MV-4-11 (cell line): ENCODE measurements at places on chromosomes 7 and 10.

DNA sequence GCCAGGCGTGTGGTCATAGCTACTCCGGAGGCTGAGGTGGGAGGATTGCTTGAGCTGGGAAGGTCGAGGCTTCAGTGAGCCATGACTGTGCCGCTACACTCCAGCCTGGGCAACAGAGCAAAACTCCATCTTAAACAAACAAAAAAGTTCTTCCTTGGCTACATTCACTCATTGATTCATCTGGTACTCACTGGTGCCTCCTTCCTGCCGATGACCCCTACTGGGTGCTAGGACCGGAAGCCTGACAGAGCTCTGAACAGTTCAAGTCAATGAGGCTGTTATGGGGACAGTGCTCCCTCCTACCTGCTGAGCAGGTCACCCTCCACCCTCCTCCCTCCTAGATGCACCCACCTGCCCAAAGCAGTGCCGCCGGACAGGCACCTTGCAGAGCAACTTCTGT is 4.9 kb downstream of the PCOLCE start:
- no peak for DNase-seq

DNA sequence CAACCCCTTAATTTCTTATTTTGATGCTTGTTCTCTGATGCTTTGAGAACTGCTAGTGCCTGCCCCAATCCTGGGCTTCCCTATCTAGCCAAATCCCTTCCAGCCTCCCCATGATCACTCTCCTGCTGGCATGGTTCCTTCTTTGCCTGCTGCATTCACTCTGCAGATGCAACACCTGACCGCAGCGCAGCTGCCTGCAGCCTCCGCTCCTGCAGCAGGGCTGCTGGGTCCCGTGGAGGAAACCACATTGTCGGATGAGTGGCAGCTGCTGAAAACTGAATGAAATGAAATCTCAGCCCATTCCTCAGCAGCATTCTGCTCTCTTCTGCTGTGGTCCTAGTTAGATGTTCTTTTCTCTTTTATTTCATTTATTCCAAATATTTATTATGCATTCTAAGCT is 320.3 kb downstream of the CCDC3 start:
- peak; percentile 17 for DNase-seq

- no peak for DNase-seq
Measured at GRCh38 chr10:81733542-81733941, 141.5 kb upstream of the NRG3 start.

DNA sequence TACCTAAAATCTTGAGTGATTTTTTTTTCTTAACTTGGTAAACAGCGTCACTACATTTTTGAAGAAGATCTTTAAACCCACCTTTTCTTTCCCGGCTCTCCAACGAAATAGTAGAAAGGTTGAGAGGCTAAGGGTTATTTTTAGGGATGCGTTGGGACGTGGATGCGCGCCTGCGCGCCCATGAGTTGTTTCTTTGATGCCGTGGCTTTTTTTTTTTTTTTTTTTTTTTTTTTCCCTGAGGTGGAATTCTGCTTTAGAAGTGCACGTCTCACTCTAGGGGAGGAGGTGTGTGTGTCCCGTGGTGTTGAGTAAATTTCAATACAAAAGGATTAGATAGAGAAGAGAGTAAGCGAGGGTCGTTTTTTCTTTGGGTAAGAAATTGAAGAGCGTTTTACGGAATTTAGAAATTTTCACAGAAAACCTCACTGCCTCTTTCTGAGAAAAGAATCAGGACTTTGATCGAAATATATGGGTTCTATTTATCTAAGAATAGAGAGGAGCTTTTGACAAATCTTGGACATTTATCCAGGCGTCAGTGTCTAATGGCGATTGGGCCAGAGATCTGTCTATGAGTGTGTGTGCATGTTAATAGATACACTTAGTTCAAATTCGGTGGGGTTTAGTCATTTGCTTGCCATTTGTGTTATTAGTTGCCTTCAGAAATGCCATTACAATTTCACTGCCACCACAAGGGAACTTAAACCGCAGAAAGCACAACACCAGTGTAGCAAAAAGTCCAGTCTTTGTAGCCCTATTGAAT is 1.2 kb upstream of the SP8 start:
- DNase-seq: no peak

GRCh38 chr10:84291384-84291783 is 37.0 kb upstream of the CCSER2 start:
- peak; percentile 47 for DNase-seq

DNA sequence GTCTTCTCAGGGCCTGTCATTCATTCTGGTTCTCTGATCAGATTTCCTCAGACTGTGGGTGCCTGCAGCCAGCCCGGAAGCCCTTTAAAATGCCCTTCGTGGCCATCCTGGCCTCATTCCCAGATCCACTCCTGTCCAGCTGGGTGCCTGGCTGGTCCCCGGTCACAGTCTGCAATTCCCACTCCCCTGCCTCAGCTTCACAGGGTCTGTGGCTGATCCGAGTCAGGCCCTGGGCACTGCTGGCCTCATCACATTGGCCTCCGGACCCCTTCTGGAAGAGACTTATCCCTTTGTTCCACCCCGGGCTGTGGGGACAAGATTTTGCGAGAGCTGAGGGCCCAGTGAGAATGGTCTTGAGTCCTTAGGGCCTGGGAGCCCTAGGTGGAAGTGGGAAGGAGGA is 12.1 kb downstream of the DOCK1 start:
- DNase-seq: no peak

DNA sequence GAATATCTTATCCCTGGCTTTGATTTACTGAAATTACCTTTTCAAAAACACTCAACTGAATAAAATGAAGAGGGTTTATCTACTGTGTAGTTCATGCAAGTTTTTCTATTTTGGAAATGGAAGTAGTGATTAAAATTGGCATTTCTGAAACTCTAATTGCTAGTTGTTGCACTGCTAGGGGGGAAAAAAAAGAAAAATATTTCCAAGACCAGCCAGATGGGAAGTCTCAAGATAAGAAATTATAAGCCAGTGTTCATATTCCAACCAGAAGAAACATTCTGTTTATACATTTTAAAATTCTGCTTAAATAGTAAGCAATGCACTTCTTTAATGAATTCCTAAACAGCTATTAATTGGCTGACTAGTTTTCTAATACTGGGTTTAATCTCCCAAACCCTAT is 9.4 kb upstream of the ADO start:
- no peak for DNase-seq

DNA sequence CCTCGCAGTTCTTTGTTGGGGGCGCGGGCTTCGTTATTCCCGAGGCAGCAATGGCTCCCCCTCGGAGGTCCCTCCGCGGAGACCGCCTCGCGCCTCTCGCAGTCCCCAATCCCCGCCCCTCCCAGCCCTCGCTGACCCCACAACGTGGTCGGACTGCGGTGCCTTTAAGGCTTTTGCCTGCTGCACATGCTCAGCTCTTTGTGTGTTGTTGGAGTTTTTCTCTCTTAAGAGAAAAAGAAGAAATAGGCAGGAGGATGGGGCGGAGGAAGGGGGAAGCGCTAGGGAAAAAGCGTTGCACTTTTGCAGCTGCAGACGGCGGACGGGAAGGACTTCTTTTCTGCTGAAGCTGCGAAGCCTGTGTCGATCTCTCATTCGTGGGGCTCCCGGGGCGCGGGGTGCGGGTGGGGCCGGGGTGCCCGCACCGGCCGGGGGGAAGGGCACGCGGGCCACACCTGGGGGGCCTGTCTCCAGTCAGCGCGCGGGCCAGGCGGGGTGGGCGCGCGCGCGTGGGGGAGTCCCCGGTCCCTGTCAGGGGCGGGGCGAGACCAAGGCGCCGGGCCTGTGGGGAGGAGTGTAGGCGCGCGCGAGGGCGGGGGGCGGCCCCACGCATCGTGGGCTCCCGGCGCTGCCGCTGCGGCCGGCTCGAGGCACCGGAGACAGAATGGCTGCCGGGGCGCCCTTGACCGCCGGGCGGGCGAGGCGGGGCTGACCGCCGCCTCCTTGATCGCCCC is 445 bp upstream of the ATRNL1 start:
- no peak for DNase-seq

GRCh38 chr10:104509981-104510380 is 131.1 kb upstream of the SORCS3 start:
- DNase-seq: no peak

- no peak for DNase-seq
Measured at GRCh38 chr7:91164506-91164905, 99.7 kb upstream of the FZD1 start.

- DNase-seq: peak; percentile 99
Measured at GRCh38 chr7:21281193-21281592, 146.7 kb upstream of the SP4 start.

DNA sequence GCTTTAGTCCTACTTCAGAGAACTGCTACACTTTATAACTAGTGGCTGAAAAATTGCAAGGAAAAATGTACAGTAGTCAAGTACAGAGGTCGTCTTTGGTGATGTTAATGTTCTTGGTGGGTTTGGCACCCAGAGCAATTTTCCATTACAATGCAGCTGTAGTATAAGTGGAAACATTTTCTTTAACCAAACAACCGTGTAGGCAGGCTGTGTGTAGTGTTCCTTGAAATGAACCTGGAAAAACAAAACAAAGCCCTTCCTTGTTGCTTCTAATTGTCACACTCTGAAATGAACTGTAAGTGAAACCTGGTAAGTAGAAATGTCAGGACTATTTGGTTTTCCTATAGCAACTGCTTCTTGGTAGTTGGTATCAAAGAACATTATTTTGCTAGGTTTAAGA is 256.9 kb downstream of the MDFIC start:
- no peak for DNase-seq

DNA sequence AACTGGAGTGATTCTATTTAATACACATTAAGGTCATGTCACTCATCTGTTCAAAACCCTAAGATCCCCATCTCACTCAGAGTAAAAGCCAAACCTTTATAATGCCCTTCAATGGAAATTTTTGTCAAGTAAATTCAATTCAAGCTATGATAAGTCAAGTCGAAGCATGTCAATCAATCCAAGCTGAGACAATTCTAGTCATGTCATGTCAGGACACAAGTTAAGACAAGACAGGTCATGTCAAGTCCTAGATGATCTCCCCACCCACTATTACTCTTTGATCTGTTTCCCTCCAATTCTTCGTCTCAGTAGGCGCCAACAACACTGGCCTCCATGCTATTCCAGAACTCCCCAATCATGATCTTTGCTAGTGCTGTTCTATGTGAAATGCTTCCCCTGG is 141.4 kb downstream of the MAGI2 start:
- no peak for DNase-seq

DNA sequence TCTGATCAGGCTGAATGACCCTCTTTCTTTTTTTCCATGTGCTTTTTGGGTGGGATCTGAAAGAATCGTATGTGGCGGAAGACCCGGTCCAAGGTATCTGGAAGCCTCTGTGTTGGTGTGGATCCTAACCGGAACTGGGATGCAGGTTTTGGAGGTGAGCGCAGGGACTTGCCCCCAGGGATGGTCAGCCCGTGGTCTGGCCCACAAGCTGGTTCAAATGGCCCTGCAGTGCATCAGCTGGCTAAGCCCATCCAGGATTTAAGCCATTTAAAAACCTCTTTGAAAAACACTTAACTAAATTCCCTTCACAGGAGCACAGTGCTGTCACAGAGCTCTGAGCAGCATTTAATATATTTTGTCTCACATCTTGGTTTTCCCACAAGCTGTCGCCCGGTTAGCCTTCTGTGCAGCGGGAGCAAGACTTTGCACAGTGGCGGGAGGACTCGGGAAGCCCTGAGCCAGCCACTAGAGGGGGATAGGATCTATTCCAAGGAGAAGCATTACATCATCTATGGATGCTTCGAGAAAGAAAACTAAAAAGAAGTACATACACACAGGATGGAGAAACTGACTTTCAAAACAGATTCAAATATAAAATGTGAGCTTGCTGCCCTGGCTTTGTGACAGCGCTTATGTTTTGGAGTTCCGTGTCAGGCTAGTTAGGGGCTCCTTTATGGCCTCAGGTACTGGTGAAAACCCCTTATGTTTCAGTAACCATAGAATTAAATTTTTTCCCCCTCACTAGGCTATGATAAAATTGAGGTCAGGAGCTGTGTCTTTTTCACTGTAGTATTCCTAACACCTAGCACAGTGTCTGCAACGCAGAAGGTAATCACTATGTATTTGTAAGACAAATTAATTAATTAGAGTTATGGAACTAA is 11.3 kb downstream of the CPA2 start:
- peak; percentile 15 for DNase-seq

DNA sequence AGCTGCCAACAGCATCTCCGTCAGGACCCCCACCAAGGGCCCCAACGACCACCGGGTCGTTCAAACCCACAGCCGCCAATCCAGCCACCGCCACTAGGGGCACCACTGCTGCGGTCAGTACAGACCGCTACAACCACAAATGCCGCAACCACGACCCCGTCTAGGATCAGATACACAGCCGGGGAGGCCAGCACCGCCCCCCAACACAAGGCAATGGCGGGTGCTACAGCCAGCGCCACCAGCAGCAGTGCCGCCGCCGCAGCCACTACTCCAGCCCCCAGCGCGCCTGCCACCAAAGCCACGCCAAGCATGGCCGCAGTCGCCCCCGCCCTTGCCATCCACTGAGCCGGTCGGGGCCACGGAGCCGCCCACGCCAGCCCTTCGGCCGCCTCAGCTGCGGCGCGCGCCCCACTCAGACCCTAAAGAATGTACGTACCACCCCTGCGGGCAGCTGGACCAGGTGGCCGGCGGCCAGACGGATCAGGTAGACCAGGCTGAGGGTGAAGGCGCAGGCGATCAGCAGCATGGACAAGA is 473 bp downstream of the CYP51A1 start:
- no peak for DNase-seq

- DNase-seq: no peak
Measured at GRCh38 chr10:32349968-32350738, 3.2 kb upstream of the EPC1 start.

DNA sequence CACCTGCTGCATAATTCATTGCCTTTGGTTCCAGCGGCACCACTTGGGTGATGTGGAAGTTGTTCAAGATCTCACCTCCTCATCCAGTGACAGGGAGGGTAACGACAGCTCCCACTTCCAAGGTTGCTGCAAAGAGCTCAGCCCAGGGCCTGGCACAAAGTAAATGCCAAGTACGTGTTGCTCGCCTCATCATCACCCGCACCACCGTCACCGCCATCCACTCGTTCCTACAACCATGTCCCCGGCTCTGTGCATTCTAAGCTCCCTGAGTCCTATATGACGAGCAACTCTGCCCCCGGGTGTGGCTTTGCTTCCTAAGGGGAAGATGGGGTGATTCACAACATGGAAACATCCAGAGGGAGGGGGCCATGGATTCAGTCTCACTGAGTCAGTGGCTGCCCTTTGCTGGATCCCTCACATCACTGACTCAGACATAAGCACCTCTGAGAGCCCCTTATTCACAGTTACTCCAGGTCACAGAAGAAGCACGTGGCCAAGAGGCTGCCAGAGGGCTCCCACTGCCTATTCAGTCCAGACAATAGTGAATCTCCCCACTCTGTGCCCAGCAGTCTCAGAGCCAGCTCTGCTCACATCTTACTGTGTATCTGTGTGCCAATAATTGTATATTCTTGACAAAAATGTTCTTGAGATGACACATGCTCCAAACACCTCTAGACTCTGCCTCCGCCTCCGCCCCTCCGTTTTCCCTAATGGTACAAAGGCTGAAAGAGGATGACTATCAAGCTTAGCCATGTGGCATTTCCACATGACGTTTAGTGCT is 159.1 kb downstream of the GFRA1 start:
- no peak for DNase-seq
